ENCODE measurements at places on chromosomes 4 and X.

- no peak for DNase-seq
Measured at GRCh38 chr4:74439952-74440351, 5.0 kb upstream of the AREG start.

GRCh38 chr4:76850010-76850441, 47.9 kb downstream of the SOWAHB start:
- no peak for DNase-seq

GRCh38 chrX:18173494-18174180, 47.0 kb downstream of the BEND2 start:
- DNase-seq: no peak

DNA sequence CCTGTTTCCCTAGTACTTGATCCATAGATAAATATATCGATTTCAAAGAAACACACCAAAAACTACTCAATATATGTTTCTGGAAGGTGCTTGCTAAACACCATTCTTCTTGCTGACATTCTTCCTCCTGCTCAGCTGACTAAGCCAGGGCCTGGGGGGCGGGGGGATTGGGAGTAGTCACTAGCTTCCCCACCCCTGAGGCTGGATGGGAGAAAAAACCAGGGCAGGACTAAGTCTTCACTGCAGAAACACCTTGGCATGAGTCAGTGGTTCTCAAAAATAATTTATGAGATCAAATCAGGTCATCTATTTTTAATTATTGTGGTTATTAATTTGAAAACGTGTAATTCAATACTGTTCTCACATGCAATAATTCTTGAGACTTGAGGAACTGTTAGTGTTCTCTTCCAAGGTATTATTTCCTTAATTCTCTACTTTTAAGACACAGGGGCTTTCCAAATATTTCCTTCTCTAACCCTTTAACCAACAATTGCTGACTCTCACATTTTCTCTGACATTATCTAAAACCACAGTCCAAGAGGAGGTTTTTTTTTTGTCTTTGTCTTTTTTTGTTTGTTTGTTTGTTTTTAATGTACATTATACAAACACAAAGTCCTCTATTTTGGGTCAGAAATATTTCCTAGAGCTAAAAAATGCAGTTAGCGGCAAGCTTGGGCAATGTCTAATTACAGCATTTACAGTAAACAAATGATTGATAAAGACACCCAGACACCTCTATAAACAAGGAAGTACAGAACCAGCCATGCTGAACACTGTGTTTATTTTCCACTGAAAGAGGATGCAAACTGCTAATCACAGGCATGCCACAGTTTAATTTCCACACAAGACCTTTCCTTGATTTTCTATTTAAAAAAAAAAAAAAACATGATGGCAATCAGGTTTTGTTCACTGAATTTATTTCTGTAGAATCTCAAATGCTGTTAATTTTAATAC, 120.3 kb upstream of the USP9X start:
- no peak for DNase-seq

DNA sequence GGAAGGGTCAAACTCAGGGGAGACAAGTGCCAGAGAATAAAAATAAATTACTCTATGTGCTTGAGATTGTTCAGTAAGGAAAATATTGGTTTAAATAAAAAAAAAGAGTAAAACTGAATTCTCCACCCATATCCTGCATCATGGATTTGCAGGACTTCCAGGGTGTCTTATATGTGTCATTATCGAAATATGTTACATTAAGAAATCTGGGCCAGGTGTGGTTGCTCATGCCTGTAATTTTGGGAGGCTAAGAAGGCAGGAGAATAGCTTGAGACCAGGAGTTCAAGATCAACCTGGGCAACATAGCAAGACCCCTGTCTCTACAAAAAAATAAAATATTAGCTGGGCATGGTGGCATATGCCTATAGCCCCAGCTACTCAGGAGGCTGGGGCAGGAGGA, 104.9 kb downstream of the PPP3CA start:
- no peak for DNase-seq

- peak; percentile 22 for DNase-seq
Measured at GRCh38 chr4:78845472-78845871, 69.3 kb downstream of the BMP2K start.

DNA sequence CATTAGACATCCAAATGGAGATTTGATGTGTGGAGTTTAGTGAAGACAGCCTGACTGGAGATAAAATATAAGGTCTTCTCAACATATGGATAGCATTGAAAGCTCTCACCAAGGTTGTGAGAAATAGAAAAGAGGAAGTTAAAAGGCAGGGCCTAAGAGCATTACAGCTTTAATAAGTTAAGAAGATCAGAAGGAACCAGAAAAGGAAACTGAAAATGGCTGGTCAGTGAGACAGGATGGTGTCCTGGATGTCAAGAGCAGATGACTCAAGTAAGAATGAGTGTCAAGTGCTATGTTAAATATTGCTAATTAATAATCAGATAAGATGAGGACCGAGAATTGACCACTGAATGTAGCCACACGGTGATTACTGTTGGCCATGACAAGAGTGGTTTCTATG, 642.9 kb downstream of the STPG2 start:
- no peak for DNase-seq

DNA sequence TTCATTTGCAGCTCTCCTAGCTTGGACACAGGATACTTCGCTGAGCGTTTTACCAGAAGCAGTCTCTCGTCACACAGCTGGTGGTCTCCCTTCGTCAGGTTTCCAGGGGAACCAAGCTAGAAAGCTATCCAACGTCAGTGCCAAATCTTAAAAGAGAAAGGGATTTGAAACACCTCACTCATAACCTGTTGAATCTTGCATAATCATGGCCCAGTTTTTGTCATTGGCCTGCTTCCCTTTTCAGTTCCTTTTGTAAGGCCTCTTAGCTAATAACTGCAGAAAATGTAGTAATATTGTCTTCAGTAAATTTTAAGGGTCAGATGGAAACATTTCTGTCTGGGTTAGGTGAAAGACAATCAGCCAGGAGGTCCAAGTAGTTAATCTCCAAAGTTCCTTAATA, 22.0 kb downstream of the RAB39B start:
- DNase-seq: no peak

GRCh38 chr4:66926687-66927086, 618.6 kb downstream of the CENPC start:
- no peak for DNase-seq

DNA sequence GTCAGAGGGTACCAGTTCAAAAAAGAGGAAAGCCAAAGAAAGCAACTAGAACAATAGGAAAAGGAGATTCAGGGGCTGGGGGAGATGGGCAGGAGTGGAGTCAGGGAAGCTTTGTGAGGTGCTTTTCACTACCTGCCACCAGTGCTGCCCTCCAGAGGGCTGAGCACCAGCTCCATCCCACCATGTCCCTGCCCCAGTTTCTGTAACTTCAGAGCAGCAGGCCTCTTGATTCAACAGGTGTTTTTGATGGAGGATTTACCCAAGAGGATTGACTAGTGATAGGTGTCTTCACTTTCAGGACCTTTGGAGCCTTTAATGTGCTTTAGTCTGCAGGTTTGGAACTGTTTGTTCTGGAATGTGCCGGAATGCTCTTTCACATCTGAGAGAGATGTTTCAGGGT, 12.1 kb downstream of the KIT start:
- no peak for DNase-seq

DNA sequence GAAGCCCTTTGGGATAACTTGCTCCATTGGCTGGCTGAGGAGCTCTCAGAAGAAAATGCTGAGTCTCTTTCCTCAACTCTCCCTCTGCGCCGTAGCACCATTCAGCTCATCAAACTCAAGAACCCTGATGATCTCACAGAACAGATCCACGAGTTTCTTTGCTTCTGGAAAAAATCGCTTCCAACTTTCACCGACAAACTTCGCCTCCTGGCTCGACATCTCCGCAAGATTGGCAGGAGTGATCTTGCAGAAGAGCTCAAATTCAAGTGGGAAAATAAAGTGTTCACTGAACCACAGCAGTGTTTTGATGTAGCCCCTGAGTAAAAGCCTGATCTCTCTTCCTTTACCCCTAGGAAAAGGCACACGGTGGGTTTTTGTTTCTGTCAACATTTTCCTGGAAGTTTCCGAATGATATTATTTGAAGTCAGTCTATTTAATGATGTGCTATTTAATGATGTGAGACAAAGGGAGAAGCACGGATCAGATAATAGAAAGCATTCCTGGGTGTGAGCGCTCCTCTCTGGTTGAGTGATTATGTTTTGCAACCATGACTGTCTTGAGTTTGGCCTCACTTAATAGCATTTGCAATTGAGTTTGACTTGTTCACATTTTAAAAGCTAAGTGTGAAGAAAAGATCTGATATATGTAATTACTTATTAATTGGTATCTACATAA, 62.2 kb downstream of the DTHD1 start:
- DNase-seq: no peak

GRCh38 chrX:13502590-13502989, 66.8 kb upstream of the EGFL6 start:
- no peak for DNase-seq

DNA sequence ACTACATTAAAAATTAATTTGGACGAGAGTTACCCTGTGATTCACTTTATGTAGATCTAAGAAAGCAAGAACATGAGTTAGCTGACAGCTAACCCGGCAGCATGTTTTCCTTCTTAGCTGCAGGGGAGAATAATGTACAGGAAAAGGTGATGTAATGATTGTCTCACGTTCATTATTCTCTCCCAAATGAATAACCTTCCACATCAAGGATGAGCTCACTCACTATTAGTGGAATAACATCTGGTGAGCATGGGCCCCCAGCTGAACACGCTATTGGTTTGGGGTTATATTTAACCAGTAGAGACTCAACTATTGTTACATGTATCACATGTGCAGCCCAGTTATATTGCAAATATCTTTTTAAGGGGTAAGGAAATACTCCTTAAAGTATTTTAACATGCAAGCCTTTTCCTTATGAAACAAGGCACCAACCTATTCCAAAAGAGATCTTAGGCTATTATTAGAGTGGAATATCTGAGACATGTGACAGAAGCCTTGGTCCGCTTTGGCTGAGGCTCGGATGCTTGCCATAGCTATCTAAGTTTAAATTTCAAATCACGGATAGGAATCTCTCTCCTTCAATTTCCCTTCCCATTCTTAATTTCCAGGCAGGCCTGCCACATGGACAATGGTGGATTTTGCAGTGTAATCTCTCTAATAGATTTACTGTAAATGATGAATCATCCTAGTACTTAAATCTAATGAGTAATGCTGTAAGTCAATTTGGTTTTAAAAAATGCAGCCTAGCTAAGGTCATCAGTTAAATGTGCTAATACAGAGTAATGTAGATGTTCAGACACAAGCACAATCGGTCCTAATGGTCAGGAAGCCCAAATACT, 99.0 kb upstream of the OTUD4 start:
- no peak for DNase-seq

- DNase-seq: no peak
Measured at GRCh38 chr4:57184378-57185029, 74.3 kb upstream of the IGFBP7 start.

DNA sequence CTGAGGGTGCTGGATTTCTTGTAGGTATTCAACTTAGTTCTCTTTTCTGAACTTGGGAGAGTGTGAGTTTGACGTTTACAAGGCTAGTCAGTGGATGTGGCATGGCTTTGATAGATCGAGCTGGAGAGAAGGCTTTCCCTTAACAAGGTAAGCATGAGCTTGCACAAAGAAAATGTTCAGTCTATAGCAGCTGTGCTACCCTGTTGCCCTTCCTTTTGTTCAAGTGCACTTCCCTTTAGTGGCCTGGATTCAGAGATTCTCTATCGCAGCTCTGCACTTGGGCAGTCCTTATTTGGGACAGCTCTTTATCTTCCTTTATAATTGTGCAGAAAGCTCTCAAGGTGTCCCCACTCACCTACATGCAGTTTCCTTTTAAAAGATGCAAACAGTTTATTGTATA, 198.0 kb downstream of the ARHGAP24 start:
- no peak for DNase-seq

DNA sequence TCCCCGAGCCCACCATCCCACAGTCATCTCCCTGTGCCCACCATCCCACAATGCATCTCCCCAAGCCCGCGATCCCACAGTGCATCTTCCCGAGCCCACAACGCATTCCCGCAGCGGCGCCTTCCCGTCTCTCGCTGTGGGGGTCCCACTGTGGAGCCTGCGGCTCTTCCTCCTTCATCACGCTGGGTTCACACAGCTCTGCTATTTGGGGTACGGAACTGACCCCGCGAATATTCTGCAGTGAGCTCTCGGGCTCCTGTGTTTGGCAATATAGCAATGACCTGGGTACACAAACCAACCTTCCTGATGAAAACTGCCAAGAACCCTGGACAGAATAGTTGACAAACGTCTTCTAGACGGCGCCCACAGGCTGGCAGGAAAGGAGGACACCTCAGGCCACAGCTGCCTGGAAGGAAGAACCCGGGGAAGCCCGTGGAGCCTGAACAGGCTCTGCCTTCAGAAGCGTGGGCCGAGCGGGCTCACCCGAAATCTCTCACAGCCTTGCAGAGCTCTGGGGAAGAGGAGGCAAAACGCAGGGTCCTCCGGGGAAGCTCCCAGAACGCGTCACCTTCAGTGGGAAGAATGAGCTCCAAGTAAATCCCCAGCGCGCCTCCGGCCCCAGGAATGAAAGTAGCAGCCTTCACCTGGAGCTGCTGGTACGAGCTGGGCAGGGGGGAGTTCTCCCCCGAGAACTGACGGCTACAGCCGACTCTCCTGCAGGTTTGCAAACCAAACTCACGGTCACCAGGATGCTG, 22.9 kb downstream of the PPP2R3B start:
- no peak for DNase-seq

- DNase-seq: peak; percentile 2
Measured at GRCh38 chrX:106612393-106612763, 600 bp downstream of the RADX start.

- DNase-seq: no peak
Measured at GRCh38 chr4:88706574-88706973, 8.9 kb upstream of the NAP1L5 start.

DNA sequence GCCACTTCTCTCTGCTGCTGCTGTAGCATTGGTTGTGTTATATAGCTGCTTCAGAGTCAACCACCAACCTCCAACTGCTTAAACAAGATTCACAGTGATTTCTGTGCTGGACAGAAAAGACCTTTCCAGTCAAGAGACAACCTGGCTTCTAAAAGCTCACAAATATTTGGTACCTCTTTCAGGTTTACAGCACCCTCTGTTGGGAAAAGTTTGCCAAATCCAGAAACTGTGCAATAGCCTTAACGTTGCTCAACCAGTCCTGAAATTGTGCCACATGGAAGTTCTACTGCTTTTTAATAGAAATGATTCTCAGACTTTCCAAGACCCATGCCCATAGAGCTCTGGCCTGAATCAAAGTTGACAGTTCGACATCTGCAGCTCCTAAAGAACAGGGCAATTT, 842.1 kb upstream of the HTR2C start:
- no peak for DNase-seq

- peak; percentile 15 for DNase-seq
Measured at GRCh38 chrX:71532078-71532752, 689 bp upstream of the OGT start.

DNA sequence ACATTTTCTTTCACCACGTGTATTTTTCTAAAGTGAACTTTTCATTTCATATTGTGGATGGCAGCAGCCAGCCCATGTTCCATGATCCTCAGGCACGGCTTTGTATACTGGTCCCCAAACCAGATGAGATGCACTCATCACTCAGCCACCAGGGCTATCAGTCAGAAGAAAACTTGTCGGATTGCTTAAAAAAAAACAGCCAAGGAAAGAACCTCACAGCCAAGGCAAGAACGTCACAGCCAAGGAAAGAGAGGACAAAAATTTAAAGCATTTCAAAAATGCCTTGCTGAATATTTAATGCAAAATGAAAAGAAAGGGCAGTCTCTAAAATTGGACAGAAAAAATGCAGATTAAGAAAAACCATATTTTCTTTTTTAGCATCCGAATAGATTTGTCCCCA, 333.3 kb downstream of the PDGFC start:
- no peak for DNase-seq

GRCh38 chr4:161823450-161823849, 340.4 kb downstream of the FSTL5 start:
- no peak for DNase-seq

Measured in GM13976 (cell line).